Karpas-422 (cell line): ENCODE measurements at places on chromosomes 6 and 20. TPM values are rescaled to one million over a fixed set of nuclear protein-coding genes. Genes with fewer than 3 reads are reported as not detected.
A peak's percentile ranks its signal among the peaks of the same experiment; 100 is the strongest.

- no peak for DNase-seq
Observed at GRCh38 chr6:18742406-18742805, 355.3 kb downstream of the RNF144B start.

DNA sequence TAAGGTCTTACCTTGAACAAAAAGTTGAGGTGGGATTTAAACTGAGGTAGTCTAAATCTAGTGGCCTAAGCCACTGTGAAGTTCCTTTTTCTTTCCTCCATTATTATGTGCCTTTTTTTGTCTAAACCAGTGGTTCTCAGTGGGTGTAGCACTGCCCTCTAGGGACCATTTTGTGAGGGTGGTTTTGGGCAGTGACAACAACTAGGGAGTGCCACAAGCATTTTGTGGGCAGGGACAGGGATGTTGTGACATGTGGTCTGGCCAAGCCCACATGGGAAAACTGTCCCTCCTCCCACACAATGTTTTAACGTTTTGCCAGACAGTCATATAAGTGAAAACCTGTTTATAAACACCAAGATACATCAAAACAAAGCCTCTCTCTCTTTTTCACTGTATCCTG, 899.4 kb upstream of the FLRT3 start:
- peak; percentile 67 for DNase-seq

PHACTR2 gene
- total RNA-seq: not detected in 2 replicates

DNA sequence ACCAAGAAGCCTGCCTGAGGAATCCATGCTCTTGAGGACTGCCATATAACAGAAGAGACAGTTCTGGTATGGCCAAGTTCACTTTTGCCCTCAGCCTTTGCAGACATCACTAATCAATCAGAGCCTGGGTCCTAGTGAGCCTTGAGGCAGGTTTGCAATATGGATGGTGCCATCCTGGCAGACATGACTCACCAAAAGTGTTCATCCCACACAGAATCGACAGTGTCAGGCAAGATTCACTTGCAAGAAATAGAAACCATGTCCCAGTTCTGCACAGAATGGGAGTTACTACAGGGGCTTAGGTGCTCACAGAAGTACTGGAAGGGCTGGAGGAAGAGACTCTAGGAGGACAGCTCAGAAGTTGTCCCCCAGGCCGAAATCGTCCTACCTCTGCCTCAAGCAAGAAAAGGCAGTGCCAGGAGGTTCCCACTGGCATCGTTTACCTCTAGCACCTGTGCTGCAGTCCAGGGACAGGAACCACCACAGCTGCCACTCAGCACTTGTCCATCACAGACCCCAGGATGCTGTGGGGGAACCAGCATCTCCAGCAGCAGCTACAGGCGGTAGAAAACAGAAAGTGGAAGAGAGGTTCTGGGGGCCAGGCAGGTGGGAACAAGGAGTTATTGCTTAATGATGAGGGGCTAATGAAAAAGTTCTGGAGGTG, 42.6 kb upstream of the PHACTR3 start:
- DNase-seq: no peak

GRCh38 chr6:112466373-112467151, 119.4 kb downstream of the RFPL4B start:
- peak; percentile 64 for DNase-seq
